Muscle of leg (tissue), 16 donors: ENCODE measurements at places on chromosomes 16 and 17. TPM values are rescaled to one million over a fixed set of nuclear protein-coding genes. Genes with fewer than 3 reads are reported as not detected.

CYB5D1 gene
- total RNA-seq, result 5.9 TPM

PRKCB gene
- 1.4 TPM for total RNA-seq

TNP2 gene
- not detected for total RNA-seq

NOL3 gene
- total RNA-seq, result 14.7 TPM

MYH13 gene
- 0.31 TPM for total RNA-seq

YBX2 gene
- 0.58 TPM for total RNA-seq

ACLY gene
- total RNA-seq, result 39.6 TPM

MT1A gene
- 0.58 TPM for total RNA-seq

MYH11 gene
- 9.4 TPM for total RNA-seq

ST6GALNAC2 gene
- total RNA-seq, result 1.5 TPM

IL32 gene
- total RNA-seq, result 50.2 TPM

- peaks cover 81% of the 10 kb centered on the region for H3K36me3 ChIP-seq
- peaks cover 4% of the 10 kb centered on the region for H3K4me1 ChIP-seq
Observed at GRCh38 chr16:15605839-15606517, 37.0 kb downstream of the MARF1 start.

- no peaks in the 10 kb centered on the region for H3K36me3 ChIP-seq
- H3K27ac ChIP-seq, result no peak overlapping the region
- no peak overlapping the region for H3K4me3 ChIP-seq
- H3K4me1 ChIP-seq, result no peaks in the 10 kb centered on the region
Observed at GRCh38 chr17:11803231-11803969, 193.9 kb downstream of the ZNF18 start.

DNA sequence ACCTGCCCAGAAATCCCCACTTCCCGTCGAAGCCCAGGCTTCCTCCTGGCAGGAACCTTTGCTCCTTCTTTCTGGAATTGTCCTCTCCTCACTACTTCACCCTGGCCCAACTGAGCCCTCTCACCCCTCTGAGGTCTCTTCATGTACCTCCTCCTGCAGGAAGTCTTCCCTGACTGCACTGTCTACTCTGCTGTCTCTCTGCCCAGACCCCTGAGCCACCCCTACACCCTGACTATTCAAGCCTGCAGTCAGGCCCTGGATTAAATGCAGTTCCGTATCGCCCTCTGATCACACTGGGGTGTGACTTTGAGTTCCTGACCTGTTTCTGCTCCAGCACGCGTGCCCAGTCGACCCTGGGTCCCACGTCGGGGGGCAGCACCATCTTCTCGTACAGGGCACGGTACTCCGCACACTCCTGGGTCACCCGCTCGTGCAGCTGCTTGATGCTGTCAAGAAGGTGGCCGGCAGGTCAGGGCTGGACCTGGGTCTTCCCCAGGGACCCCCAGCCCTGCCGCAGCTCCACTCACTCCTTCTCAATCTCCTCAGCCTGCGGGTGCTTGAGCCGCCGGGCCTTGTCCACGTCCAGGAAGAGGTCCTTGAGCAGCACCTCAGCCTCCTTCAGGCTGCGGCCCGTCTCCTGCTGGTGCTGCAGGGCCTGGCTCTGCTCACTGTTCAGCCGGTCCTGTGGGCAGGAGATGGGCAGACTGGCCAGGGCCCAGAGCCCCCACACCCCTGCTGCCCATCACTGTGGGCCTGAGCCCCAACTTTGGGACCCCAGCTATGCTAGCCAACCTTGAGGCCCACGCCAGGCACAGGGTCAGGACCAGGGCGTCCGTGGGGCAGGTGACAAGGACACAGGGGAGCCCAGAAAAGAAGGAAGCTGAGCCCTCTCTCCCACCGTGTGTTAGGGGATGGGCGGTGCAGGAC lies 3.9 kb downstream of the EVPL start:
- no peak overlapping the region for H3K4me3 ChIP-seq
- H3K4me1 ChIP-seq, result no peaks in the 10 kb centered on the region
- DNase-seq, result no peak
- no peaks in the 10 kb centered on the region for H3K36me3 ChIP-seq
- no peak overlapping the region for H3K27ac ChIP-seq

DNA sequence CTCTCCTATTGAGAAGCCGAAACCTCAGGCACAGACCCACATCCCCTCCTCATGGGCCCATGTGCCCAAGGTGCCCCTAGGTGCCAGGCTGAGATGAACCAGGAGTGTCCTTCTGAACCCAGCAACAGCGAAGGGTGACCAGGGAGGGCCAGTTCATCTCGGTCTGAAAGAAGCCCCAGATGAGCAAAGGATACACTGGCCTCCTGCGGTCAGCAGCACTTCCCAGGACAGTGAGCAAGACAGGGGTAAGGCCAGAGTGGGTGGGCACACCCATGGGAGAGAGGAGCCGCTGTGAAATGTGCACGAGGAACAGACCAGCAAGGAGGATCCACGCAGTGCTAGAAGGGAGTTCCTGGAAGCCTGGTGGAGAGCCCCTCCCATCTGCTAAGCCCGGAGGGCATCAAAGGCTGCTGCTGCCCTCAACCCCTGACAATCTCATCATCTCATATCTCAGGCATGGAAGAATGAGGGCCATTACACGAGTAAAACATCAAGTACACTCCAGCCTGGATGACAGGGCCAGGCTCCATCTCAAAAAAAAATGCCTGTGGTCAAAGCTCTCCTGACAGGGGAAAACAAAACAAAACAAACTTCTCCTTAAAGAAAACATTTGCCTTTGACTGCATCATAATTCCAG lies 3.3 kb upstream of the HBZ start:
- no peak overlapping the region for H3K27ac ChIP-seq
- H3K4me3 ChIP-seq, result no peak overlapping the region
- H3K27me3 ChIP-seq, result peaks cover 19% of the 10 kb centered on the region
- no peaks in the 10 kb centered on the region for H3K4me1 ChIP-seq
- H3K36me3 ChIP-seq, result no peaks in the 10 kb centered on the region
- DNase-seq, result no peak

DNA sequence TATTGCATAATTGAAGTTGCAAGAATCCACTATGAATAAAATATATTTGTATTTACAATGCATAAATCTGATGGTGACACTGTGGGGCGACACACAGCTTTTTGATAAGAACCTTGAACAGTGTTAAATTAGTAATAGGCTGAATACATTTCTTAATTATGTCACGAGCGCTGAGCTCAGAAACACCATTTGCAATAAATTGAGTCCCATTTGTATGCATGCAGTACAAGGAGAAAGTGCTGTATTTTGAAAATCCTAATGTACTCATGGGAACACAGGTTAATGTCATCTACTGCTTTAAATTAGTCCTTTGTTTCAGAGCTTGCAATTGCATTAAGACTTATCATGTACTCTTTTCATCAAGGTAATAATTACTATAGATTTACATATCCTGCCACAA lies 579.5 kb downstream of the RBFOX1 start:
- no peaks in the 10 kb centered on the region for H3K27me3 ChIP-seq
- DNase-seq, result no peak
- no peak overlapping the region for H3K27ac ChIP-seq
- no peak overlapping the region for H3K4me3 ChIP-seq
- H3K4me1 ChIP-seq, result no peaks in the 10 kb centered on the region

DNA sequence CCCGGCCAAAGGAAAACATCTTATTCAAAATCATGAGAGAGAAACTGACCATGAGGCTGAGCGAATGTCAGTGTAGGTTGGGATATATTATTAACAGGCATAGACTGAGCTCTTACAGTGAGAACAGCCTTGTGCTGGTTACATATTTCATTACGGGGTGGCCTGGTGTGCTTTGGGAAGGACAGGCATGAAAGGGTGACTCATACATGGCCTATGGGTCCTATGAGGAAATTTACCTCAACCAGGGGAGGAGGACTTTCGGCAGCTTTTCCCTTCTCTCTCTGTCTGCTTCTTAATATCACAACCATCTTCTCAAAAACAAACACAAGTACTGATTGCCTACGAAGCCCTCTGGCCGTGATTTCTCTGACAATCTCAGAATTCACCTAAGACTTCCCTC lies 579.1 kb downstream of the CDH13 start:
- no peaks in the 10 kb centered on the region for H3K27me3 ChIP-seq
- no peaks in the 10 kb centered on the region for H3K36me3 ChIP-seq

DNA sequence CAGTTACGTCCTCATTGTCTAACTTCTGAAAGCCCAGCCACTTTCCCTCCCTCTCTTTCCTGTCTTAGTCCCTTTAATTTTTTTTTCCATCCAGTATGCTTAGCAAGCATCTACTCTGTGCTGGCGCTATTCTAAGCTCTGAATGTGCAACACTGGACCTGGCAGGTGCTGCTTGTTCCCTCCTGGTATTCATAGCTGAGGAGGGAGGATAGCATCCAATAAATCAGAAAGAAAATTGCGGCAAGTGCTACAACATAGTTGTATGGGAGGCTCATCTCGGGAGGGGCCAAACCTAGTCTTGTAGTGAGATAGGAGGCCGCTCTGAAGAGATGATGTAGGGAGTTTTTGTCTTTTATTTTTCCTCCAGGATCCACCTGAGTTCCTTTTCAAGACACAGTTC lies 457.3 kb upstream of the HSBP1 start:
- H3K27ac ChIP-seq, result no peak overlapping the region
- peak; percentile 30 for DNase-seq
- peaks cover 10% of the 10 kb centered on the region for H3K4me1 ChIP-seq
- no peak overlapping the region for H3K4me3 ChIP-seq
- no peaks in the 10 kb centered on the region for H3K36me3 ChIP-seq

- H3K4me1 ChIP-seq, result no peaks in the 10 kb centered on the region
- no peaks in the 10 kb centered on the region for H3K36me3 ChIP-seq
- peak; percentile 61 for DNase-seq
- no peak overlapping the region for H3K27ac ChIP-seq
- no peak overlapping the region for H3K4me3 ChIP-seq
- H3K27me3 ChIP-seq, result peaks cover 3% of the 10 kb centered on the region
Observed at GRCh38 chr17:36198831-36199465, 2.4 kb upstream of the CCL3L1 start.

GRCh38 chr17:34542700-34543336 lies 36.6 kb upstream of the TMEM132E start:
- H3K27ac ChIP-seq, result no peak overlapping the region
- DNase-seq, result peak; percentile 17
- no peaks in the 10 kb centered on the region for H3K36me3 ChIP-seq

DNA sequence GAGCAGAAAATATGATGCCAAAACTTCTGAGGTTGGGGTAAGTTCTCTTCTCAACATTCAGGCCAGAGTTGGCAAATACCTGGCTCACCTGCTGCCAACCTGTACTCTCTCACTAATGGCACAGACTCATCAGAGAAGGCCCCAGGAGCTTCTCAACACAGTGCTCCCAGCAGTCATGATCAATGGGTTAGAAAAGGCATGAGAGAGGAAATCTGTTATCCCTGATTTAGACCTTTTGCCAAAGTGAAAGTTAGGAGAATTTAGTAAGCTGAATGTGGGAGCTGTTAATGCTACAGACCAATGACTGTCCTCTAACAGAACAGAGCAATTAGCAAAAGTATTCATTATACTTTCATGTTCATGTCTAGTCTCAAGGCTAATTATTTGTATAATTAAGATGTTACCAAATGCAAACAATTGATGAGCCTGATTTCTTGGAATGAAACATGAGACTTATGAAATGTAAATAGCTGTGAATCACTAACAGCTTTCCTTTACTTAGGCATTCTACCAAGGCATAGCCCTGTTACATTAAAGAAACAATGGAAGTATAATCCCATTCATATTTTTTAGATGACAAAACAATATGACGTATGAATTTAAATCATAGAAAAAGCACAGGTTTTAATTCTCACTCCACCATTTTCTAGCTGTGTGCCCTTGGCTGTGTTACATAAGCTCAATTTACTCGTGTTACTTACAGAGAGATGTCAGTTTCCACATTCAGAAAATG lies 68.7 kb upstream of the MARCHF10 start:
- H3K36me3 ChIP-seq, result no peaks in the 10 kb centered on the region
- no peak for DNase-seq
- H3K4me1 ChIP-seq, result peaks cover 4% of the 10 kb centered on the region
- H3K4me3 ChIP-seq, result no peak overlapping the region
- no peaks in the 10 kb centered on the region for H3K27me3 ChIP-seq
- H3K27ac ChIP-seq, result peak overlapping the region; percentile 50

GRCh38 chr17:13367154-13367553 lies 234.6 kb downstream of the HS3ST3A1 start:
- no peaks in the 10 kb centered on the region for H3K27me3 ChIP-seq
- H3K4me1 ChIP-seq, result no peaks in the 10 kb centered on the region
- DNase-seq, result no peak
- no peak overlapping the region for H3K27ac ChIP-seq
- no peaks in the 10 kb centered on the region for H3K36me3 ChIP-seq

- DNase-seq, result peak; percentile 45
- H3K36me3 ChIP-seq, result no peaks in the 10 kb centered on the region
- peaks cover 5% of the 10 kb centered on the region for H3K4me1 ChIP-seq
- H3K4me3 ChIP-seq, result no peak overlapping the region
- H3K27ac ChIP-seq, result no peak overlapping the region
- H3K27me3 ChIP-seq, result no peaks in the 10 kb centered on the region
Observed at GRCh38 chr16:72042157-72042660, 12.1 kb upstream of the HP start.
